ENCODE measurements at places on chromosomes 6 and 20.

GRCh38 chr6:3603340-3604130 is 146.7 kb upstream of the SLC22A23 start:
- no peak for DNase-seq

- DNase-seq, result no peak
Observed at GRCh38 chr6:40933864-40934263, 105.2 kb downstream of the UNC5CL start.

GRCh38 chr6:116556065-116556464 is 2.5 kb downstream of the CALHM4 start:
- no peak for DNase-seq

GRCh38 chr20:38640521-38640920 is 38.9 kb downstream of the ARHGAP40 start:
- no peak for DNase-seq

DNA sequence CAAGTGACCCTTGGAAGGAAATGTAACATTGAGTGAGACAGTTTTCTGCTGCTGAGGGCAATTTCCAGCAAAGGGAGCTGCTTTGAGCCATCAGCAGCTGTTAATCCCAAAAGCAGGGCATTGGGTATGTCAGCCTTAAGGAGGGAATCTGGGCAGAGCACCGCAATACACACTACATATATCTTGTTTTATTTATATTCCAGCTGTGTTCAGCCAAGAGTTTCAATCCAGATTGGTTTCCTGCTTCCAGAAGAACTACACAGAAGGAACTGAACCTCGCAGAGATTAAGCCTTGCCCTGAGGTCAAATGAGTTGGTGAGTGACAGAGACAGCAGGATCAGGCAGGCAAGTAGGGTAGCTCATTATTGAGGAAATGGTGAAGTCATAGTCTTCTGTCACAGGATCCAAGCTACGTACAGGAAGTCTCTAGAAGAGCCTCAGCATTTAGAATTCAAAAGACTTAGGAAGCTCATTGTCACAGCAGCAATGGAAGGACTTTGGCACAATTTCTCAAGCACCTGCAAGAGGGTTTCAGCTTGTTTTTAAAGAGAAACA is 109.9 kb upstream of the HEY2 start:
- DNase-seq, result no peak

DNA sequence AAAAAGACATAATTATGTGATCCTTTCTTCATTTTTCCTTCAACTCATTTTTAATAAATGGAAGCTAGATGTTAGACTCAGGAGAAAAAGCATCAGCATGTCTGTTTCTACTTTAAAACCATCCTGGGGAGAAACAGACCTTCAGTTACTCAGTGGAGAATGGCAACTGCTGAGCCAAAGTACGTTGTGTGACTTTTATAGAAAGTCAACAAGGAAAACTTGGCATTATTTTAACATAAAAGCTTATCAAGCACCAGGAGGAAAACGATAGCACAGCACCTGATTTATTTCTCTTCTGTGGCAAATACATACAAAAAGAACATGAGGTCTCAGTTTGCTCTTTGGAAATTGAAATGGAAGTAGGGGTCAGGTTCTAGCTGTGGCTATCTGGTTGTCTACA is 115.3 kb upstream of the RIPOR2 start:
- DNase-seq, result no peak

DNA sequence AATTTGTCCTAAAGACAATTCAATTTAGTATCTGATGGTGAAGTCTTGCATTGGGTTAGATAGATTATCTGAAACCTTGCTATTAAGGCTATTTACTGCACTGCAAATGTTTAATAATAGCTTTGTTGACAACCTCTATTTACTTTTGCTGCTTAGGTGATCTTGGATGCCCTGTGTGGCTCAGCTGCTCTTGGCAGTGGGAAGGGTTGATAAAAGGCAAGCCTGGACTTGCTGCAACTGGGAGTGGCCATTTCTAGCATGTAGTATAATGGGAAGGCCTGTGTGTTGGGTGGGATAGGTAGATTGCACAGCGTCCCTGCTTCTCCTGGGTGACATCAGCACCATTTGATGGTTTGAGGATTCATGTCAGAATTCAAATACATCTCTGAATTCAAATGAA is 49.1 kb downstream of the ARMC2 start:
- no peak for DNase-seq

GRCh38 chr6:148924226-148925012 is 177.6 kb downstream of the UST start:
- DNase-seq, result no peak

- no peak for DNase-seq
Observed at GRCh38 chr20:24108581-24108980, 120.0 kb upstream of the GGTLC1 start.

All from right forelimb (tissue), 1 donor.